Activated CD4-positive, alpha-beta T cell treated with anti-CD3 and anti-CD28 coated beads, Interleukin-2, amount 50 U/mL, for 1 hour (primary cell): ENCODE measurements at places on chromosomes 6 and 20.

DNA sequence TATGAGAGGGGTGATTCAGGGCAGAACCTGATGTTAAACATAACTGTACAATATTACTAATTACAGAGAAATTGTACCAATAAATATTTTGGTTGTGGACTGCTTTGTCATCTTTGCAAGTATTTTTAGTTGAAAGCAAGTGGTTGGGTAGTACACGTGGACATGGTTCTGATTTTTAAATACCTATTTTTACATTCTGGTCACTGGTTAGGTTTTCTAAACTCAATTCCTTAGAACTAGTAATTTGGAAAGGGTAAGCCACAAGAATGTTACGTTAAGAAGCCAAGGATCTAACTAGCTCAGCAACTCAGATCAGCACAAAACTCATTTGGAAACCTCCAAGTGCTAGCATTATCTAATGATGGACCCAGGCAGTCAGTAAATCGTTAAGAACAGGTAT lies 2.7 kb downstream of the EPB41L2 start:
- no peak for DNase-seq

DNA sequence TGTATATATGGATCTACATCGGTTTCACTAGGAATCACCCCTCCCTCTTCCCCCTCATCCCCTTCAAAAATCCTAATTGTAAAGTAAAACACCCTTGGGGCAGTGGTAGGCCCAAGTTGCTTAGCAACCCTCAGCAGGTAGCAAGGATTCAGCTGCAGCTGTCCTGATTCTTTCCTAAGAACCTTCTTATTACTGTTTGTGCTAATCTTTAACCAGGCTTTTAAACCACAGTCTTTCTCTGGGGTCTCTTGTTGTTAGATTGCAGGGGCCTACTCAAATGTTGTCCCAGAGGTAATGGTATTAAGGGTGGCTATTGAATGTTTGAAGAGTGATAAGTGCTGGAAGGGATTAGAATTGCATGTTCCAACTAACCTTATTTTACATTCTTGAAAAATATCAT lies 46.4 kb downstream of the PRL start:
- no peak for DNase-seq

GRCh38 chr20:63458170-63459069 lies 14.0 kb downstream of the KCNQ2 start:
- no peak for DNase-seq

- peak; percentile 8 for DNase-seq
Observed at GRCh38 chr20:10553326-10553984, 118.3 kb downstream of the SLX4IP start.

DNA sequence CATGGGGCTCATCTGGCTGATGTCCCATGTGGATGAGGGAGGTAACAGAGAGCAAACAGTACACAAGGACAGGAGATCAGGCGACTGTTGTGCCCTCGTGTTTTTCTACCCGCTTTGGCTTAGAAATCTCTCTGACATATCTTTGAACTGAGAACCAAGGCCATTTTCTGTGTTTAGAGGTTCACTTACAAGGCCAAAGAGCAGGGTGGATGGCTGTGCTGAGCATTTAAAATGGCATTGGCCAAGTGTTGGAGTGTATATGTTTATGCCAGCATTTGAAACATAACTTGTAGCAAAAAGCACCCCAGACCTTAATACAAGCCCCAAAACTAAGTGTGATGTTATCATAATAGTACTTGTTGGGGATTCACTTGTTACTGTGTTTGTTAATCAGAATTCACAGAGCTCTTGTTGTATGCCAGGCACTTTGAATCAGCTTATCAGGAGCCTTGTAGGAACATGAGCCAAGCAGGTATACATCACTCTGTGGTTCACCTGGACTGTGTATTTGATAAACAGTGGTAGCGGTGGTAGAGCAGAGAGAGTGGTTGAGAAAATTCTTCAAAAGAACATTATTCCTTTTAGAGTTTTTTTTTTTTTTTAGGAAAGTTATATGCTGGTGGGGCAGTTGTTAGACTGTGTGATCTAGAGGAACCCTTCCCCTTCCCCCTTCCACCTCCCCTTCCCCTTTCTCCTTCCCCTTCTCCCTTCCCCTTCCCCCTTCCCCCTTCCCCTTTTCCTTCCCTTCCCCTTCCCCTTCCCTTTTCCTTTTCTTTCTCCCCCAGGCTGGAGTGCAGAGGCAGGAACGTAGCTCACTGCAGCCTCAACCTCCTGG lies 71.3 kb downstream of the ATRN start:
- DNase-seq = no peak

- DNase-seq = peak; percentile 69
Observed at GRCh38 chr6:33694401-33694931, 17.0 kb downstream of the UQCC2 start.

DNA sequence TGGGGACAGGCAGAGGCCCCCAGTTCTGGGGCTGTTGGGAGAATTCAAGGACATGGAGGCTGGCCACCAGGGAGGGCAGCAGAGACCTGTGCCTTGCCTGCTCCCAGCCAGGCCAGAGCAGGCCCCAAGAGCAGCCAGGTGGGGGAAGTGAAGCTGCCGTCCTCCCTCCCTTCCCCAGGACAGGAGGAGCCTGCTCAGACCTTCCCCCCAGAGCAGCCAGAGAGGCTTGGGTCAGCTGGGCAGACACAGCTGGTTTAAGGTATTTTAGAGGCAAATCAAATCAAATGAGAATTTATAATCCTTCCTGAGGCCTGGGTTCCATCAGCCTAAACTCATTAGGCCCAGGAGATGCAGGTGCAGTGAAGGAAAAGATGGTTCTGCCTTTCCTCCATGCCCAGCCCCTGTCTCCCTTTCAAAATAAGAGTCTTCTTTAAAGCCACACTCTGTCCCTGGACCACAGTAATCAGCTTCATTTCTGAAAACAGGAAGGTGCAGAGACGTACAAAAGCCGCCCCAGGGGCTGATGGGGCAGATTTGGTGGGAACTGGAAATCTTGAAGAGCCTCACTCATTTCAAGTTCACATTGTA lies 21.7 kb downstream of the BMP7 start:
- no peak for DNase-seq

DNA sequence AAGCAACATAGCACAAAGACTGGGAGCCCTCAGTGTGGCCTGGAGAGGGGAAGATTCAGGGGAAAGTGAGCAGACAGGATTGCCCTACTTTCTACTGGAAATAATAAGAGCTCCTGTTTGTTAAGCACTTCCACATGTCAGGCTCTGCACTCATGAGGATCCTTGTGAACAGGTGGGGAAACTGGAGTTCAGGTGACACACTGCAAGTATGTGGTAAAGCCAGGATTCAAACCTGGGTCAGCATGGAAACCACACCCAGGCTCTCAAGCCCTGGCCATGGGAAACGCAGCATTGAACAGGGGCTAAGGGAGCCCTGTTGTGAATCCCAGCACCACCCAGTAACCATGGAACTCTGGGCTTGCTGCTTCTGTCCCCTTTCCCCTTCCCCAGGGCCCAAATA lies 42.8 kb upstream of the ID1 start:
- no peak for DNase-seq

DNA sequence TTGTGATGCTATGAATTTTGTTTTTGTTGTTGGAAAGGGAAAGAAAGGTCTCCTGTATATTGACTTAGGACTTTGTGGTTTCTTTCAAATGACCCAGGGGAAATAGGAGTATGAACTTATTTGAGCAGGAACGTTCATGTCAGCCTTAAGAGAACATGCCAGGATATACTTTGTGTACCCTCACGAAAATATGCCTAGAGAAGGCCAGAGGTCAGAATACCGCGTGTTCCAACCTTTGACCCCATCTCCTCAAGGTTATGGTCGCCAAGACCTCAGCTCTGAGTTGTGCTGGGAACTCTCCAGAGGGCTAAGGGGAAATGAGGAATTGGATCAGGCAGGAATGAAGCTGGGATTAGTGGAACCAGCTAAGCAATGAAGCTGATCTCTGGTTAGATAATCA lies 11.5 kb downstream of the TTLL9 start:
- DNase-seq = no peak

- DNase-seq = no peak
Observed at GRCh38 chr6:133958791-133959190, 5.8 kb downstream of the TBPL1 start.

DNA sequence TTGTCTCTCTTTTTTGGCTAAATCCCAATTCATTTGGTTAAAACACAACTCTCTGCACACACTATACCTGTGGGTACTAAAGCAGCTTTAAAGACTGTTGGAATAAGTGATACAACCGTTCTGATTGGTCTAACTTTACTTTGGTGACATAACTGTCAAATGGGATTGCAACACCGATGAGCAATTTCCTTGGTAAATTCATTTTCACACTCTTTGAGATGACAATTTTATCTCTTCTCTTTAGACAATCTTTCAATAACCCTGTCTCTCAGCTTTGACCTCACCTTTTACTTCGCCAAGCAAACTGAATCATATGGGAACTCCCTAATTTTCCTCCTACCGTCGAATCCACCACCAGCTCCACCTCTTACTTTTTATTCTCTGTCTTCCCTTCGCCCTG lies 60.8 kb downstream of the ECT2L start:
- DNase-seq = no peak
